Muscle of leg (tissue), 16 donors: ENCODE measurements at places on chromosomes 1 and 21. TPM values are rescaled to one million over a fixed set of nuclear protein-coding genes. Genes with fewer than 3 reads are reported as not detected.

DNA sequence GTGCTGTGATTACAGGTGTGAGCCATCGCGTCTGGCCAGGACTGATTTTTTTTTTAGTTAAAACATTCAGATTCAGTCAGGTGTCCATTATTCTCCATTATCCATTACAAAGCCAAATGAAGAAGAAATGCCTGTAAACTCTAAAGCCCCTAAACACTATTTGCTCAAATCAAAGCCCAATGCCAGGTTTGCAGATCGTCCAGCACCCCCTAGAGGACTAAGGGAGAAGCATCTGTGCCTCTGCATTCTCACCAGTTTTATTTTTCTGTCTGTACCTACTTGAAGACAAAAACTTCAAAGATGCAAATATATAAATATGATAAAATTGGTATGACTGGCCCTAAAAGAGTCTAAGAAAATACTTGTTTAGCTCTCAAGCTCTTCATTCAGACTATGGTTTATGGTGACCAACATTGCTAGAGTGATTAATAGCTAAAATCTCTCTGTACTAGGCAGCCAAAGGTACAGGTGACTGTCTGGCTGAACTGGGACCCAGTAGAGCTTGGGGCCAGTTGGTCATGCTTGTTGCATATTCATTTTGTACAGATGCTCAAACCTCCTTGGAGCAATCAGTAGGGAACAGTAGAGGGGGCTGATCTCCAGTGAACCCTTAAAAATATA, 138.4 kb downstream of the SYT2 start:
- peak; percentile 43 for DNase-seq

DNA sequence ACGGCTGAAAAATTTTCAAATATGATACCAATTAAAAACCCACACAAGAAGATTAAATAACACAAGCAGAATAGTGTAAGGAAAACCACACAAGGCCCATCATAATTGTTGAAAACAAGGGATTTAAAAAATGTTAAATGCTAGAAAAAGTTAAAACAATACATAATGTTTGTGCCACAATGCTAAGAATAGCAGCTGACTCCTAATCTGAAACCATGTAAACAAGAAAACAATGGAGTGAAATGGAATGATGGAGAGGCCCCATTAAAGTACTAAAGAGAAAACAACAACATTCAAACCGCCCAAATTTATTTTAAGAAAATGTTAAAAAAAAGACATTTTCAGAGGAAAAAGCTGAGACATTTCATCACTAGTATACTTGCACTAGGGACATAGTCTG, 663.6 kb upstream of the NCAM2 start:
- no peak for DNase-seq

DNA sequence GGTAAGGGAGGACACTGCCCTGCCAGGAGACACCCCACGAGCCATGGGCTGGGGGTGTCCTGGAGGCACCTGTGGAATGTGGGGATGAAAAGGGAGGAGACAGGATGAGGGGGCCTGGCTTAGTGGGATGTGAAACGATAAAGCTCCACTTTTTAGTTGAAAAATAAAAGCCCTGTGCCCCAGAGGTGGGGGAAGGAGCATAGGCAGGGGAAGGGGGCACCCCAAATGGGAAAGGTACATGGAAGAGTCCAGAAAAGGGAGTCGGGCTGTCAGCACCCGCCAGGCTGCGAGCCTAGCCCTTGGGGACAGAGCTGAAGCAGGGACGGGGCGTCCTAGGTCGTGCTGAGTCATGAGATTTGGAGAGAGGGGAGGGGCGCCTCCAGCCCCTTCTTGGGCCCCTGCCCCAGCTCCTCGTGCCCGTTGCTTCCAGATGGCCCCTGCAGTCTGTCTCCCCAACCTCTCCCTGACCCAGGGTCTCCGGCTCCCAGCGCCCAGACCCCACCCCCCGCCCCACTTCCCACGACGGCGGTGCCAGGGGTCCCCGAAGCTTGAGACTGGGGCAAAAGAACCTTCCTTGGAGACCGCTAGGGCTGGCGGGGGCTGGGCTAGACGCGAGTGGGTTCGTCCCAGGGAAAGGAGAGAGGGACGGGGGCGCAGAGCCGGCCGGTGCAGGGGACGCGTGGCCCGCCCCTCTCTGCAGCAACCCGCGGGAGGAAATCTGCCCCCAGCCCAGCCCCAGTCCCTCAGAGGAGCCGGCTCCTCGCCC, 795 bp downstream of the SYT2 start:
- no peak for DNase-seq

Gene PRAMEF15
- not detected for polyA plus RNA-seq
